D721Med (cell line): ENCODE measurements at places on chromosomes 12 and 14.

DNA sequence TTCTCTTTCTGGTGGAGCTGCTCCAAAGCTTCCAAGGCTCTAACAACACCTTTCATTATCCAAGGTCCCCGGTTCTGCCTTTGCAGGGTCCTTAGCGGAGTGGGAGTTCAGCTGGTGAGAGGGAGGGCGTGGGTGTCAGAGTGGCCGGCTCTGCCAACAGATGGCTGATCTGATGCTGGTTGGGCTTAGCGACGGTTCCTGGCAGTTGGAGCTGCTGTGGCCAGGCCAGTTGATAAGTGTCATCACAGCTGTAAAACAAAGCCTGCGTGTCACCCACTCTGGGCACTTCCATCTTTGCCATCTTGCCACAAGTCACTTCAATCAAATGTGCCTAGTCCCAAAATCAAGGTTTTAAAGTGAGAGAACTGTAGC is 36.3 kb downstream of the RIN3 start:
- no peak for DNase-seq

- no peak for DNase-seq
Measured at GRCh38 chr14:90409209-90409730, 12.4 kb downstream of the CALM1 start.

GRCh38 chr12:58557171-58557570 is 363.1 kb downstream of the LRIG3 start:
- no peak for DNase-seq

GRCh38 chr12:10717410-10717809 is 5.7 kb downstream of the YBX3 start:
- DNase-seq = no peak

DNA sequence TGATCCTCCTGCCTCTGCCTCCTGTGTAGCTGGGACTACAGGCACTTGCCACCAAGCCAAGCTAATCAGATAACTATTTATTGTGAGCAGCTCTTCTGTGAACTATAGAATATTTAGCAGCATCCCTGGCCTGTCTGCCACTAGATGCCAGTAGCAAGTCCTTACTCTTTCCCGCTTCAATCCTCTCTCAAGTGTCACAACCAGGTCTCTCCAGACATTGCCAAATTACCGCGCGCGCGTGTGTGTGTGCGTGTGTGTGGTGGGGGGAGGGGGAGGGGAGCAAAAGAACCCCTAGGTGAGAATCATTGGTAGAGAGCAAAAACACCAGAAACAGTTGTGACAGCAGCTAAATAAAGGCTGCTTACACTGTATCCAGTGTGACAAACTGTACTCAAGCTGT is 49.9 kb downstream of the PPP2R5E start:
- DNase-seq = no peak

DNA sequence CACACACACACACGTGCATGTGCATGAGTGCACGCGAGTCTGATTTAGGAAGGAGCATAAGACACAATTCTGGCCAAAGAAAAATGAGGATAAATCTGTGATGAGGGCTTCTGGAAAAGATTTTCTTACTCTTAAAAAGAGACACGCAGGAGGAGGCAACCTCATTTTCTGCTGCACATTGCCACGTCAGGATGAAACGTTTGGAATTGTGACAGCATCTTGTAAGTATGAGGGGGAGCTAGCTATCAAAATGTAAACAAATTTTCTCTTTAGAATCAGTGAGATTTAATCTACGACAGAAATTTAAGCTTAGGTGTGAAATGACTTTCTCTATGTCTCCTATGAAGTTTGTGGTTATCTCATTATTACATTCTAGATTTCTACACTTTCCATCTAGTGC is 31.1 kb upstream of the NUBPL start:
- no peak for DNase-seq

DNA sequence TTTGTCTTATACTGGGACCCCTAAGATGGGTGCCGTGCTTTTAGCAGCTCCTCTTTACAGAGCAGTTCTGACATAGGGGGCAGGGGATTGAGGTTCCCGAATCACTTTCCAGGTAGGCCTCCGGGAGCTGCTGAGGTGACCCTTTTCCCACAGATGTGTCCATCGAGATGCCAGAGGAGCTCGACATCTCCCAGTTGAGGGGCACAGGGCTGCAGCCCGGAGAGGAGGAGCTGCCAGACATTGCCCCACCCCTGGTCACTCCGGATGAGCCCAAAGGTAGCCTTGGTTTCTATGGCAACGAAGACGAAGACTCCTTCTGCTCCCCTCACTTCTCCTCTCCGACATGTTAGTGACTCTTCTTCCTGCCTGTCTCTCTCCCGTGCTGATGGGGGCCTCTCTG is 4.3 kb upstream of the TPI1 start:
- DNase-seq = no peak

DNA sequence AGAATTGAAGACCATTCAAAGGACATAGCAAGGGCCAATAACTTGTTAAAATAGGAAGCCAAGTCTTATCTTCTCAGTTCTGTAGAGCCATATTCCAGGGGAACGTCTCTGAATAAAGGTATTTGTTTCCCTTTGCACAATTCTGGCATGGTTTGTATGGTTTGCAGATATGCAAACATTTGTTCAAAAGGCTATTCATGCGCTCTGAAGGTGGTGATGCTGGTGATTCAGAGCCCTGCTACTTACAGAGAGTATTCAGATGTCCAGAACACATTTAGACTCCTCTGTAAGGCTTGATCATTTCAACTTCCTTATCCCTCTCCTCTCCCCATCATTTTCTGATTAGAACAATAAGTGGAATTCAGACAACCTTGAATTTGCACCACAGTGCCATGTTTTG is 35.9 kb downstream of the SLC4A8 start:
- DNase-seq = no peak

- DNase-seq = no peak
Measured at GRCh38 chr12:6839482-6840201, 1.1 kb upstream of the GNB3 start.

- DNase-seq = no peak
Measured at GRCh38 chr14:103656031-103656755, 27.2 kb downstream of the KLC1 start.

DNA sequence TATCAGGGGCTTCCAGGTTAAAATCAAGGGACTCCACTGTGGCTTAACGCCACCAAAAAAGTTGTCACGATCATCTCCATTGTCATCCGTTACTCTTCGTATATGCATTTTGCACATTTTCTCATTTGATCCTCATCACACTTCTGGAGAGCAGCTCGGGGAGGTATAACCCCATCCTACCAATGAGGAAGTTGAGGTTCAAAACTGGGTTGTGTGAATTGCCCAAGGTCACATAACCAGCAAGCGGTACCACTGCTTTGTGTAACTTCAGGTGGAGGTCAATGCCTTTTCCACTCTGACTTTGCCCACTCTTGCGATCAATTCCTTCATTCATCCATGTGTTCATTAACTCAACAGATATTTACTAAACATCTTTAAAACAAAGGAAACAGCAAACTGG is 71.1 kb upstream of the CCND2 start:
- DNase-seq = no peak

GRCh38 chr12:56661560-56661959 is 15.8 kb upstream of the ATP5F1B start:
- no peak for DNase-seq

DNA sequence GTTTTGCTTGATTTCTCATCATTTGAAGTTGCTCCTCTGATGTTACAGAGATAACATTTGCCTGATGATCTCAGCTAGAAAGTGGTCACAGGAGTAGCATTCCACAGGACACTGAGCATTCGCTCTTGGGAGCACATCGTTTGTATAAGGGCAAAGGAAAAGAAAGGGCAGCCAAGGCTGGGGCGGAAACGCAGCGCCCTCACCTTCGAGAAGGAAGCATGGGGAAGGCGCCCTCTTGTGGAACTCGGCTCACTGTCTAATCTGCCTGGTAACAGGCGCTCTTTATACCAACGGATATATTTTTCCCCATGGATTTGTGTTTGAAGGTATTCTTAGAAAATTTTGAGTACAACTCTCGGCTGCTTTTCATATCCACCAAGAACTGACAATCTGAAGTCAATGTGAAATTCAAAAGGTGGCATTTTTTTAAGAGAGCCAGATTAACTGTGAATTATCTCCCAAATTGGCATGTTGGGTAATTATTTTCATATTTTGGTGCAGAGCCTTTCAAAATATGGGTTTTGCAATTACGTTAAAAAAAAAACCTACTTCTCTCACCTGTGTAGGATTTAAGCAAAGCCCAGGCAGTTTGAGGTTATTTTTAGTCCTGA is 172.7 kb downstream of the CAND1 start:
- DNase-seq = no peak

GRCh38 chr14:93986955-93987354 is 10.1 kb upstream of the CCDC197 start:
- no peak for DNase-seq

DNA sequence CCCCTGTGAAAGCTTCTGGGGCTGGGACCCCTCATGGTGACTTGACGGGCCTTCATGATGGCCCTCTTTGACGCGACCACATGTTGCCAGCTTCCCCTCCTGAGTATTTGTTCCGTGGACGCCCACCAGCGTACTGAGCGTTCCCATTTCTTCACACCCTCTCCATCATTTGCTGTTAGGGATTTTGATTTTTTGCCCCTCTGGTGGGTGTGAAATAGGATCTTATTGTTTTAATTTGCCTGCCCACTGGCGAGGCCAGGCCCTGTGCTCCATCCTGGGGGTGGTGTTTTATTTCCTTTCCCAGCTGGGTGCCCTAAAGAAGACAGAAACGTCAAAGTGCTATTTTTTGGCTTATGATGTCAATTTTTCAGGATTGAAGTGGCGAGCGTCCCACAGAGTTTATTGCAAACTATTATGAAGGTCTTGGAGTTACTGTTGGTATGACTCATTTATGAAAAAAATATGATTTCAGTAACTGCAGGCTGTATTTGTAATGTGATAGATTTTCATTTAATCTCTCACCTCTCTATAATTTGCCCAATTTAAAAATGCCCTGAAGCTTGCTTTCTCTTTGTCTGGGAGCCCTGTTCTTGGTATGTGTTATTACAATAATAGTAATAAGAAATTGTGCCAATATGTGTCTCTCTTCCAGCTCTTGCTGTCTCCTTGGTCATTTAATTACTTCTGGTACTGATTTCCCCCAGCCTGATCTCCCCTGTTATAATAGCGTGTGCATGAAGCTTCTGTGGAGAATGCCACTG is 99.6 kb downstream of the SLC25A47 start:
- no peak for DNase-seq

DNA sequence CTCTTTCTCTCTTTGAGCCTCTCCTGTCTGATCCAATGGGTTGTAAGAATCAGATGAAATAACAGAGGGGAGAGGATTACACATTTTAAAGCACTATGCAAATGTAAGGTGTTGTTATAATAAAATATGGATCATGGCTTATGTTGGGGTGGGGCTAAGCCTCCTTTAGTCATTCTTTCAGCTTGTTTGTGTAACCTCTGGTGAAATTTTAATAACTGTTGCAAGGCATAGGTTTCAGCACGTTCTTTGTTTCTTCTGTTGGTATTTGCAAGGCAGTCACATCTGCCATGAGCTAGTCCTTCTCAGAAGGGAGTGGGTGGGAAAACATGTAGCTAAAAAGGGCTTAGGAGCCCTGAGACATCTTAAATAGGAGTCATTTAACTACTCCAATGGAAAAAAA is 74.8 kb upstream of the FRMD6 start:
- DNase-seq = no peak

DNA sequence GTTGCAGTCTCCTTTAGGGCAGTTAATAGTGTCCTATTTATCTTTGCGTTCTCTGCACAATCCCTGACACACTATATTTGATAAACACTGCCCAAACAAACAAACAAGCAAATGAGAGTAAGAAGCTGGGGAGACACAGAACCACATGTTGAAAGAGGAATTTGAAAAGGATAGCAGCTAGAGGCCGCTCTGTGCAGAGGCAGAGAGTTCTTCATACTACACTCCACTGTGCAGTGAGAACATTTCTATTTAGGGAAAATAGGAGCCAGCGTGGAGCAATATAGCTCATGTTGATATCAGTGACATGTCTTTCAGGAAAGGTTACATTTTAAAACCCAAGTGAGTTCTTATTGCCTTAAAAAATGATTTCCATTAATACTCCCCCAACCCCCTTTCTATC is 140.3 kb upstream of the SEL1L start:
- no peak for DNase-seq

GRCh38 chr14:68257969-68258368 is 438.4 kb downstream of the RAD51B start:
- DNase-seq = no peak

DNA sequence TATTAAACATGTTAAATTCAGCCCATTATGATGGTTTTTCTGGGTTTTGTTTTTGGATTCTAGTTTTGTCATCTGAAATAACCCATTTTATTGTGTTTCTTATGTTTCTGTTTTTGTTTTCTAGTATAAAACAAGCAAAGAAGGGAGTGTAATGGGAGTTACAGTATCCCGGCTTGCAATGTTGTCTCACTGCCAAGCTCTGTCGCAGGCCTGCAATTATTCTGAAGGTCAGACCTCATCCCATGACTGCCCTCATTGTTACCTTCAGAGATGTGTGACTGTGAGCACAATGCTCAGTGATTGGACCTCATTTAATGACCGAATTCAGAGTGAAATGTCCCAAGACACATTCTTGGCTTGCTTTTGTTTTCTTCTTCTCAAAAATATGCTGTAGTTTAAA is 73.0 kb upstream of the ATF1 start:
- no peak for DNase-seq

DNA sequence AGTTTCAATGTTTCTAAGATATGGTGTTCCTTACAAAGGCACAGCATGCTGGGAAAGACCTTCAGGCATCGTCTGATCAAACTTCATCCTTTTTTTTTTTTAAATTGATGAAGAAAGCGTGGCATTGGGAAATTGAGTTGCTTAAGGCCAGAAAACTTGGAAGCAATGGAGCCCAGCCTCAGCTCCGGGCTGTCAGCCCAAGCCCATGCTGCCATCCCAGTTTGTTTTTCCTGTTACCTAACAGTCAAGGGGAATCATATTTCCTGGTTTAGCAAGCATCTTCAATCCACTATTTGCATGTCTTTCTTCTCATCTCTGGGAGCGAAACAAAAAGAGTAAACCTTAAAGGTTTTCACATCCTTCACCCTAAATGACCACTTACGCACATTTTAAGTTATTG is 200.2 kb downstream of the CHST11 start:
- no peak for DNase-seq

GRCh38 chr12:98955284-98955683 is 310.2 kb downstream of the APAF1 start:
- no peak for DNase-seq

DNA sequence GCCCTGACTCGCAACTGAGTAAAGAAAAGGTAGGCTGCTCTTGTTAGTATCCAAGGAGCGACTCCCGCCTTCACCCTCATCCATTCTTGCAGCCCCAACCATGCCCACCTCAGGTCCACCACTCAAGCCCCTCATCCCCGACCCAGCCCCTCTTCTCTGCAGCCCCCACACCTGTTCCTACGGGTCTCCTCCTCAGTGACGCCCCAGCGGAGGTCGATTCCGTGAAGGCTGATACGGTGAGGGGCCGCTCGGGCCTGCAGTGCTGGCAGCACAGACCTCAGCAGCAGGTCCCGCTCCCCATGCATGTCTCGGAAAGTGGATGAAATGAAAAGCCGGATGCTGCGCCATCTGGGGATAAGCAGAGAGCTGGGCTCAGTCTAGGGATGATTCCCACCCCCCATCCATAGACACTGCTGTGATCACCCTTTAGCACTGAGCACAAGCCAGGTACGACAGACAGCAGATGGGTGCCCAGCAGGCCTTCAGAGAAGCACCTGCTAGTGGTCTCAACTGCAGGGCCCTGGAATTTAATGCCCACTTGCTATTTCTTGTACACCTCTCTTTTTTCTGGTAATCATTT is 26.9 kb downstream of the TEP1 start:
- DNase-seq = no peak

- no peak for DNase-seq
Measured at GRCh38 chr14:50766338-50766886, 64.5 kb downstream of the NIN start.

- no peak for DNase-seq
Measured at GRCh38 chr14:100317912-100318808, 5.0 kb upstream of the SLC25A47 start.
